ENCODE measurements at places on chromosomes 1 and 21. TPM values are rescaled to one million over a fixed set of nuclear protein-coding genes. Genes with fewer than 3 reads are reported as not detected.

The ESPN gene
- total RNA-seq, result 0.60 TPM

The ATP1A2 gene
- total RNA-seq, result not detected

The FAM72C gene
- total RNA-seq, result 4.1 TPM

The PMF1 gene
- 85.9 TPM for total RNA-seq

The SH2D1B gene
- total RNA-seq, result not detected

The GRIK1 gene
- total RNA-seq, result not detected

GRCh38 chr1:161198897-161199431 is at the start of gene ADAMTS4:
TSS of gene ADAMTS4 (minus strand) at chr1:161199054. CDS start at chr1:161198627, 427 bp downstream.
- H3K27me3 ChIP-seq, result no peaks in the 10 kb centered on the region
- H3K27ac ChIP-seq, result peak within 1 kb of the TSS; percentile 89
- H3K4me3 ChIP-seq, result no peak within 1 kb of the TSS
- H3K36me3 ChIP-seq, result peaks cover 4% of the 10 kb centered on the region

GRCh38 chr1:24481843-24482610 is 20.6 kb upstream of the RCAN3 start:
- peak overlapping the region; percentile 32 for H3K27ac ChIP-seq
- DNase-seq, result peak; percentile 79
- H3K4me1 ChIP-seq, result peaks cover 73% of the 10 kb centered on the region
- no peaks in the 10 kb centered on the region for H3K36me3 ChIP-seq

GRCh38 chr1:87140831-87141540 is 187.7 kb upstream of the LMO4 start:
- no peaks in the 10 kb centered on the region for H3K27me3 ChIP-seq
- no peak overlapping the region for H3K4me3 ChIP-seq
- DNase-seq, result no peak
- no peaks in the 10 kb centered on the region for H3K36me3 ChIP-seq
- H3K27ac ChIP-seq, result no peak overlapping the region

- no peak overlapping the region for H3K27ac ChIP-seq
- H3K4me3 ChIP-seq, result no peak overlapping the region
- H3K27me3 ChIP-seq, result no peaks in the 10 kb centered on the region
- H3K36me3 ChIP-seq, result no peaks in the 10 kb centered on the region
These were observed 76.6 kb upstream of the ZNF644 start for GRCh38 chr1:91098299-91098906.

DNA sequence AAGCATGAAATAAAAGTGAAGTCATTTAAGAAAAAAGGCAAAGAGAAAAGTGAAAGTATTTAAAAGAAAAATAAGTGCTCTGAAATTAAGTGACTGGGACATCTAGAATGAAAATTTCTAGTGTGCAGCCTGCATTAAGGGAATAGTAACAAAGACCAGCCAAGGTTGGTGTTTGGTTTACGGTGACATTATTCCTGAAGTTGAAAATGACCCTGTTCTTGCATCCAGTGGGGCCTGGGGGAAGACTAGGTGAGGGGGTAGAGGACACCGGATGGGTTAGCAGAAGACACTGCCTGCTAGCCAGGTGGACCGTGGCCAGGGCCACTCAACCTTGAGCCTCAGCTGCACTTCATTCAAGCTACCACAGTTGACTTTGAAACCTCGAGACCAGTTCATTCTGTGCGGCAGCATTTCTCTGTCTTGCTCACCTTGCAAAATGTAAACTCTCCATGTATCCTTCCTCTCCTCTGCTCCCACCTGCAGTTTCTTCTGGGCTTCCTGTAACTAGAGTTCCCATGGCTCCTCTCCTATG is 14.3 kb upstream of the KCNK1 start:
- no peak overlapping the region for H3K27ac ChIP-seq
- no peaks in the 10 kb centered on the region for H3K27me3 ChIP-seq
- H3K4me1 ChIP-seq, result no peaks in the 10 kb centered on the region

DNA sequence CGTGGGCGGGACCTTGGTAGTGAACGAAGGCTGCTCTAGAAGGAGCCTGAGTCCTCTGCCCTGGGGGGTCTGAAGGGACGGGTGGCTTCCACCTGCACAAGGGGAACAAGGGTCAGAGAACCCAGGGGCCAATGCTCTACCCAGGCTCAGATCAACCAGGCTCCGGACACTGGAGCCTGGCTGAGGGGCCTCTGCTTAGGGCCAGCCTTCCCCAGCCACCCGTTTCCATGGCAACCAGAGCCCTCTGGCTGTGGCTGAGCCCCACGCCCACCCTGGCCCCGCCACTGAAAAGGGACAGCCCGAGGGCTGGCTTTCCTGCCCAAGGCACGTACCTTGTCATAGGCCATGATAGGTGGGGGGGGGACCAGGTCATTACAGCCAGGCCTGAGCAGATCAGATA is 724.6 kb downstream of the PTPRU start:
- no peaks in the 10 kb centered on the region for H3K27me3 ChIP-seq
- no peak for DNase-seq
- H3K27ac ChIP-seq, result no peak overlapping the region
- H3K4me1 ChIP-seq, result no peaks in the 10 kb centered on the region
- H3K36me3 ChIP-seq, result no peaks in the 10 kb centered on the region
- no peak overlapping the region for H3K4me3 ChIP-seq

DNA sequence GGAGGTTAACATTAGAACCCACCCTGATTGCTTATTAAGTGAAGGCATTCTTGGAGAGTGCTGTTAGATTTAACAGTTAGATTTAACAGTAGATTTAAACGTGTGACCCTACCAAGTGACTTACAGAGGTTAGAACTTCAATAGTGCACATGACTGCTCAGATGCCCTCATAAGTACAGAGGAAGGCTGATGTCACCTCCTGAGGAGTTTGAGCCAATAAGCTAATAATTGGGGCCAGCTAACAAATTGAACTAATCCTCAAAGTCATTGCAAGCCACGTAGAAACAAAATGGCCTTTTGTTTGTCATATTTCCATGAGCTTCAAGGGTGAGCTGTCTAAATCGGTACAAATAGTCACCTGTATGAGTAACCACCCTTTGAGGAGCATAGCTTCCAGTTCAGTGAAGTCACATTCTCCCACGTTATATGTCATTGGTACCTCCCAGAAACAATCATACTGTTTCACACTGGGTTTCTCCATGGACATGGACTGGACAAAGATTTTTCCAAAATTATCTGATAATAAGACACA is 11.7 kb downstream of the AVPR1B start:
- no peaks in the 10 kb centered on the region for H3K27me3 ChIP-seq
- no peaks in the 10 kb centered on the region for H3K36me3 ChIP-seq
- no peak overlapping the region for H3K27ac ChIP-seq

GRCh38 chr1:30613188-30613587 is 110.2 kb downstream of the MATN1 start:
- no peaks in the 10 kb centered on the region for H3K36me3 ChIP-seq
- H3K27me3 ChIP-seq, result no peaks in the 10 kb centered on the region
- DNase-seq, result no peak

GRCh38 chr1:230979952-230980351 is 1.1 kb downstream of the ARV1 start:
- no peaks in the 10 kb centered on the region for H3K27me3 ChIP-seq
- peak overlapping the region; percentile 83 for H3K4me3 ChIP-seq
- H3K4me1 ChIP-seq, result peaks cover 31% of the 10 kb centered on the region
- DNase-seq, result no peak
- H3K27ac ChIP-seq, result peak overlapping the region; percentile 75

DNA sequence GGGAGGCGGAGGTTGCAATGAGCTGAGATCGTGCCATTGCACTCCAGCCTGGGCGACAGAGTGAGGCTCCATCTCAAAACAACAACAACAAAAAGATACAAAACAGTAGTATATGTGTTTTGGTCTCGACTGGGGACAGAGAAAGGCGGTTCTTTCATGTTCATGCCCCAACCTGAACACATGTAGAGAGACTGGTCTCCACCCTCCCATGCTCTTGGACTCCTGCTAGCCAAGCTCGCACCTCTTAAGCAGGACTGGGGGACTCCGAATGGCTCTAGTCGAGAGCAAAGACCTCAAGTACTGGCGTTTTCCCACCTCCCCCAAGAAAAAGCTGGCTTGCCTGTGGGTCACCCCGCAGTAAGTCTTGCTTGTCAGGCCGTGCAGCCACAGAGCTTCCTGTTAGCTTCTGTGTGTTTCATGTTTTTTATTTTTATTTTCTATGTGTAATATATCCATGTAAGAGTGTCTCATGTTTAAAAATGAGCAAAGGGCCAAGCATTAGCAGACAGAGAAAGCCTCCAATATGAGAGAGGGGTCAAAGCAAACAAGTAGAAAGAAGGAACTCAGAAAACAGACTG is 91.6 kb downstream of the SCCPDH start:
- no peak overlapping the region for H3K27ac ChIP-seq
- H3K4me1 ChIP-seq, result peaks cover 4% of the 10 kb centered on the region
- H3K27me3 ChIP-seq, result no peaks in the 10 kb centered on the region
- no peak overlapping the region for H3K4me3 ChIP-seq
- DNase-seq, result no peak
- H3K36me3 ChIP-seq, result no peaks in the 10 kb centered on the region
